ENCODE measurements at places on chromosomes 12 and 14.

DNA sequence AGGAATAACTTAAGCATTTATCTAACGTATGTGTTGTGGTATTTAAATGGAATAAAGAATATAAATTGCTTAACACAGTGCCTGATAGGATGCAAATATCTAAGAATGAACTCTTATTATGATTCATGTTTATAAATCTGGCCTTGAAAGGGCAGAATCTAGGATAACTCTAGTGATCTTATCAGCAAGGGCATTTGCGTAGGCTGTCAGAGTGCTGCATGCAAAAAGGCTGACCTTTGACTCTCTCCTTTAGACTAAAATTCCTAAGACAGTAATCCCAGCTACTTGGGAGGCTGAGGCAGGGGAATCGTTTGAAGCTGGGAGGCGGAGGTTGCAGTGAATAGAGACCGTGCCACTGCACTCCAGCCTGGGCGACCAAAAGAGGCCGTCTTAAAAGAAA is 31.3 kb upstream of the ANP32D start:
- no peak for DNase-seq

DNA sequence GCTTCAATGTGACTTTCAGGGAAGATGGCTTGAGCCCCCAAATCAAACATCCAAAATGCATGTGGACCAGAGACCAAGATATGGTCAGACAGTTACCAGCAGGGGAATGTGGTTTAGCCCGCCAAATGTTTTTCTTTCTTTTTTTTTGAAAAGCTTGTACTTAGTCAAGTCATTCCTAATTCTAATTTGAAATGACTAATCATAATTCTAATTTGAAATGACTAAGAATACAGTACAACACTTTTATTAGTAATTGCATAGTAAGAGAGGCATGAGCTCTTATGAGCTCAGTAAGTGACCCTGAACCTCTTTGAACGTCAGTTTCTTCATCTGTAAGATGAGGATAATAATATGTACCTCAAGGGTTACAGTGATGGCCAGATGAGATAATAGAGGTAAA is 72.4 kb downstream of the HECTD4 start:
- no peak for DNase-seq

DNA sequence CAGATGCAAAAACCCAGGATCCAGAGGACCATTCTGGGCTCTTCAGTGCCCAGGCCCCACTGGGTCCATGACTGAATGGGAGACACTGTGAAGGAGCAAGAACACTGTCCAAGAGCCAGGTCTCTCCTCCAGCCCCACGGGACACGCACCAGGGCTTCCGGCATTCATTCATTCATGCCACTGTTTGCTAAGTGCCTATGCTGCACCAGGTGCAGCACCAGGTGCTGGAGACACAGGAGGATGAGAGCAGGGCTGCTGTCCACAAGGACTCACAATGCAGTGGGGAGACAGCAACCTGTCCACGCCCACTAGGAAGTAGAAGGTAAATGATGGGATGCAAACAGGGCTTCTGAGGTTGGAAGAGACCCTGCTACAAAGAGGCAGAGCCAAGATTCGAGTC is 20.4 kb downstream of the CLMN start:
- no peak for DNase-seq

- no peak for DNase-seq
These were observed 45.3 kb downstream of the TAOK3 start for GRCh38 chr12:118327391-118327790.

DNA sequence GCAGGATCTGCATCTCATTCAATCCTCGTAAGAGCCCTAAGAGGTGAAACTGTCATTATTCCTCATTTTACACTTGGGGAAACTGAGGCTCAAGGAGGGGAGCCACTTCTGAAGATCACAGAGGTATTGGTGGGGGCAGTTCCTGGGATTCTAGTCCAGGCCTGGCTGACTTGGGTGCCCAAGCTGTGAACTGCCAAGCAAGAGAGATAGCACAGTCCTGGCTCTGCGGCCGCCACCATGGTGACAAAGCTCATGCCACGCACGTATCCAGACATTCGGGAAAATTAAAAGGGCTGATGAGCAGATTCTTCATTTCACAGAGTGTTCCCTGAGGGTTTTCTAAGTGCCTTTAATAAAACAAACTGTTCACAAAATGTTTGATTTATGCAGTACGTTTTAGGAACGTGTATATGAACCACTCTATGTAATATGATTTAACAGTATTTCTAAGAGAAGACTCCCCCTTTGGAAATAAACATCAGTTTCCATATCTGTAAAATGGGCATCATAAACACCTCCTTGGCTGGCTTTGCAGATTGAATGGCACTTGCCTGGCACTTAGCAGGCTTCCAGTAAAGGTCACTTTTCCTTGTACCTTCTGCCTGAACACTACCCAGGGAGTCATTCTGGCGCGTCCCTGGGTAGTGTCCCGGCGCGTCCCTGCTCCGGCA is 84.6 kb downstream of the ACACB start:
- DNase-seq: no peak

DNA sequence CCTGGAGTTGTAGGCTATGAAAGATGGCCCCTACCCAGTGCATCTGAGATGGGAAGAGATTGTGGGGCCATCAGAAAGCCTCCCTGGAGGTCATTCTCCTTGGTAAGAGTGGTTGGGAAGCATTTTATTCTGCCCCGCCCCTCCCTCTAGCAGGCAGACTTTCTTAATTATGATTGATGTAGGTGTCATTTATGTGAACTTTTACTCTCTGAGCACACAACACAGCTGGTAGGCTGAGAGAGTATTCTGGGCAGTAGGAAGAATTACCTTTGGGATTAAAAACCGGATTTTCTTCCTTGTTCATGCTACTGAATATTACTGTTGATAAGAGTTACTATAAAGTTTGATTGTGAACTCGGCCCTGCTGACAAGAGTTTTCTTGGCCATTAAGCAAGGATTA is 266.8 kb downstream of the TTC6 start:
- no peak for DNase-seq

DNA sequence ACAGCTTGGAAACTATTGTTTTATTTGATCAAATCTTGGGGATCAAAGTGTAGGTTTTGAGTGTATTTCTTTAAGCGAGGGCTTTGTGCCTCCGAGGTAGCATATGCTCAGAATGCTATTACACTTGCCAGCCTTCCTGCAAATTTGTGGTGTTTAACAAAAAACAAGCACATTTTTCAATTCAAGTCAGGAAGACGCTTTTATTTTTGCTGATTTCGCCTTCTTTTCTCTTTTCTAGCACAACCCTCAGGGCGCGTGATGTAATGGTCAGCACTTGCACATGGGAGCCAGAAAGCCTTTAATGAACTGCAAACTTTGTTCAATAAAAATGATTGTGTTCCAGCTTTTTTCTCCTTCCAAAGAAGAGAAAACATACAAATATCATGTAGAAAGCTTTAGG is 466.5 kb downstream of the PRKD1 start:
- DNase-seq: no peak

GRCh38 chr12:49057888-49058287 is 2.7 kb downstream of the KMT2D start:
- DNase-seq: no peak

DNA sequence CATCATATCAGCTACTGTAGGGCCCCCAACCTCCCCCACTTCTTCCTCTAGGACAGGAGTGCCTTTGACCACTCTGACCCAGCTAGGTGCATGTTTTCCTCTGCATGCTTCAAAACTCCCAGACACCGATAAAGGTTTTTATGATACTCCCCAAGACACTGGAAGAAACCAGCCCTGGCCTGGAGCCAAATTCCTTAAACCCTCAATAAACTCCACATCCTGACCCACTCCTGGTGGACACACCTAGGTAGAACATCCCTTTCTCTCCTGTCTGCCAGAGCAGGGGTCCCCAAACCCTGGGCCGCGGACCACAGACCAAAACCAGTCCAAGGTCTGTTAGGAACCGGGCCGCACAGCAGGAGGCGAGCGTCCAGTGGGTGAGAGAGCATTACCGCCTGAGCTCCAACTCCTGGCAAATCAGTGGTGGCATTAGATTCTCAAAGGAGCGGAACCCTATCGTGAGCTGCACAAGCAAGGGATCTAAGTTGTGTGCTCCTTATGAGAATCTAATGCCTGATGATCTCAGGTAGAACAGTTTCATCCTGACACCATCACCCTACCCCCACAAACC is 49.6 kb downstream of the NT5DC3 start:
- DNase-seq: no peak

- DNase-seq: no peak
These were observed 23.1 kb downstream of the SLC7A7 start for GRCh38 chr14:22792158-22792557.

- no peak for DNase-seq
These were observed 146.5 kb downstream of the PAPOLA start for GRCh38 chr14:96648506-96649326.

DNA sequence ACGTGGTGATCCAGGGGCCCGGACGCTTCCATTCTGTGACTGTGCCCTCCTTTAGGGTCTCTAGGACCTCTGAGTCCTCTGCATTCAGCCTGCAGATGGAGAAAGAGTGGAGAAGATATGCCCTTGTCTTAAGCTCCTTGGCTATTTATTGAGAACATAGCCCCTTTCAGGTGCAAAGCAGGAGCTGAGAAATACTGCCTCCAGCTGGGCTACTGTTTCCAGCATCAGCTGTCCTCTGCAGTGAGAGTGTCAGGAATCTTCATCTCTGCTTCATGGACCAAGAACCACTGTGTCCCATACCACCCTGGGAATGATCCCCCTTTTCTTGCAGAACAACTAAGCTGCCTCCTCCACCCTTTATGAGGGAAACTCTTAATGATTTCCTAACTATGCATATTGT is 47.8 kb upstream of the CEP83 start:
- DNase-seq: no peak

DNA sequence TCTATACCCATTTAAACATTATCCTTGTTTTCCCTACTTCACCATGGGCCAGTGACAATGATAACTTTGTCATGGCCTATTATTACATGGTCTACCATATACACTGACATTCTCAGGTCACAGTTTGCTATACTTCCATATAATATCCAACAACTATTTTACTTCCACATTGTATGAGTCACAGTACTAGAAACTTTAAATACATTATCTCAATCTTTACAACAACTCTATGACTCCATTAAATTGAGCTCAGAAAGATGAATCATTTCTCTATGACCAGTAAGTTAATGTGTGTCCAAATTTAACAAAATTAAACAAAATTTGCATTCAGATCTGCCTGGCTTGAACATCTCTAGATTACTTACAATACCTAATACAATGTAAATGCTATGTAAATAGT is 93.9 kb downstream of the PLEKHG7 start:
- DNase-seq: no peak

- no peak for DNase-seq
These were observed 153.7 kb downstream of the PCNX1 start for GRCh38 chr14:71060825-71061455.

DNA sequence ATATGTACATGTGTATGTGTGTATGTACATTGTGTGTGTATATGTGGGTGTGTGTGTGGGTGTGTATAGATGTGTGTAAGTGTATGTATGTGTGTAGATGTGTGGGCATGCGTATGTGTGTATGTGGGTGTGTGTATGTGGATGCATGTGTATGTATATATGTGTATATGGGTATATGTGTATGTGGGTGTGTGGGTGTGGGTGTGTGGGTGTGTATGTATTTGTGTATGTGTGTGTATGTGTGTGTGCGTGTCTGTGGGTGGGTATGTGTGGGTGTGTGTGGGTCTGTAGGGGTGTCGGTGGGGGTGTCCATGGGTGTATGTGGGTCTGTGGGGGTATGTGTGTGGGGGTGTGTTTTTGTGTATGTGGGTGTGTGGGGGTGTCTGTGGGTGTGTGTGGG is 101.6 kb downstream of the PIWIL1 start:
- DNase-seq: no peak

- DNase-seq: no peak
These were observed 140.8 kb downstream of the SCARB1 start for GRCh38 chr12:124722878-124723277.
